ENCODE measurements at places on chromosomes 12 and 14.

DNA sequence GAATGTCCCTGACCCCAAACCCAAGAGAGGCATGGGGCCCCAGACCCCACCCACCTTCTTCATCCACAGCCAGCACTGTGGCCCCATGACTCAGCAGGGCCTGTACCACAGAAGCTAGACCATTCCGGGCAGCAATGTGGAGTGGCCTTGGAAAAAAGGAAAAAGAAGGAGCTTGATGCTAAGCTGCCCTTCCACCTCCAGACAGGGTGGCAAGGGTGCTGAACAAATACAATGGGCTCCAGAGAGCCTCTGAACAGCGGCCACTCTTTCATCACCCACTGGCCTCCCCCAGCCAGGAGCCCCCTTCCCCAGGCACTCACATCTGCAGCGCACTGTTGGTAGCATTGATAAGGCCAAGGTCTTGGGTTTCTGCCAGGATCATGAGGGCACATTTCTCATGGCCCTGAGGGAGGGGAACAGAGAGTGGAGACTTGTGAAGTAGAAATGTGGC, 13.9 kb downstream of the SLC39A5 start:
- no peak for DNase-seq

DNA sequence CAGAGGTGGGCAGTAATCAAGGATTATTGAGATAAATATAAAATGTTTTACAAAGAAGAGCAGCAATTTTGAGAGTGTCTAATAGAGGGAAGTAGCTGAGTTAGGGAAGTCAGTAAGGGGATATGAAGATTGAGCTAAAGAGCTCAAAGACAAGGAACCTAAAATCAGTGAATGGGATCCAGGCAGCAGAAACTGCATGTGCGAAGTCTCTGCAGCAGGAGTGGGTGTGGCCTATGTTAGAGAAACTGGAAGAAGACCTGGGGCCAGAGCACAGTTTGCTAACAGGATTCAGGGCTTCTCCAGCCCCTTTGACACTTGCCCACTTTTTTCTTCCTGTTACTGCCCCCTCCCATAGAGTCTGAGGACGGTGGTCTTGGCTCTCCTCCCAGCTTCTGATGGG, 36.3 kb upstream of the PLXNC1 start:
- no peak for DNase-seq

GRCh38 chr14:22650960-22651521, 6.9 kb upstream of the OR6J1 start:
- DNase-seq, result peak; percentile 46

DNA sequence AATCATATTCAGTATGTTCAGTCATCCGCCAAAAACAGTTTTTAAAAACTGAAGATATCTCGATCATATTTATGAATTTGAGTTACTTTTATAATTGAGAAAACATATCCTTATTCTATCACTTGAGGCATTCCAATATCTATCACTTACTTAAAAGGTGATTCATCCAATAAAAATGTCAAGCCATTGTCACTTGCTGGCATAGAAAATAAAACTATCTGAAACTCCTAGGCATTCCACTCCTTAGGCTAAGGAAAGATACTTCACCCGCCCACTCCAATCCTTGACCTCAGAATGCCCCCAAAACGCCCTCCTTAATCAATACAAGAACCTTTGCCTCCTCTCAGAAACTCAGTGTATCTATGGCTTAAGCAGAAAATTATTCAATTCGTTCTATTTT, 51.3 kb upstream of the AMIGO2 start:
- DNase-seq, result no peak

DNA sequence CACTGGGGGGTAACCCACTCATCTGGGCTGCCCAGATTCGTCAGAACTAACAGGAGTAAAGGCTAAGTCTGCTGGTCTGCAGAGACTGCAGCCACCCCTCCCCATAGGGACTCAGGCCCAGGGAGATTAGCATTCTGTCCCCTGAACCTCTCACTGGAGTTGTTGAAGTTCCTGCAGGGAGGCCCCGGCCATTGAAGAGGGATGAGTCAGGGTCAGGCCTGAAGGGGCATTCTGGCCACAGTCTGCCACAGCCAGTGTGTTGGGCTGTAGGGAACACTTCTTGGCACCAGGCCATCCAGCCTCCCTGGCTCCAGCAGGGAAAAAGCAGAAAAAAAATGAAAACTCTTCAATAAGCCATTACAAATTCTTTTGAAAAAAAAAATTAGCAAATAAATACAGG, 35.3 kb downstream of the KLRK1 start:
- no peak for DNase-seq

- no peak for DNase-seq
Observed at GRCh38 chr14:56333359-56334292, 215.4 kb downstream of the PELI2 start.

DNA sequence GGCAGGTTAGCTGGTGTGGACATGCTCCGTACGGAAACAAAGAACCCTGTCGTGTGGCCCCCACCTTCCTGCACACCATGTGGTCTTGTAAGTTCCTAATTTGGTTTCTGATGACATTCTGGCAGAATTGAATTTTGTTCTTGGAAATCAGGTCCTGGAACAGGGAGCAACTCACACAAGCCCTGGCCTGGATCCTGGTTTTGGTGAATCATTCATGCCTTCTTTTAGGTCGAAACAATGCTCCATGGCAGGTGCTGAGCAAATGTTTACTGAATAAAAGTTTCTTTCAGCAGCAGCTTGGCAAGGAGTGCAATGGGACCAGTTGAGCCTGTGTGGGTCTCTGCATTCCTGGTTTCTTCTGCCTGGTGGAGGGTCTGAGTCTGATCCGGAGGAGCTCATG, 978.4 kb downstream of the BCL11B start:
- no peak for DNase-seq

- DNase-seq, result no peak
Observed at GRCh38 chr12:106132175-106133135, 6.3 kb downstream of the NUAK1 start.

DNA sequence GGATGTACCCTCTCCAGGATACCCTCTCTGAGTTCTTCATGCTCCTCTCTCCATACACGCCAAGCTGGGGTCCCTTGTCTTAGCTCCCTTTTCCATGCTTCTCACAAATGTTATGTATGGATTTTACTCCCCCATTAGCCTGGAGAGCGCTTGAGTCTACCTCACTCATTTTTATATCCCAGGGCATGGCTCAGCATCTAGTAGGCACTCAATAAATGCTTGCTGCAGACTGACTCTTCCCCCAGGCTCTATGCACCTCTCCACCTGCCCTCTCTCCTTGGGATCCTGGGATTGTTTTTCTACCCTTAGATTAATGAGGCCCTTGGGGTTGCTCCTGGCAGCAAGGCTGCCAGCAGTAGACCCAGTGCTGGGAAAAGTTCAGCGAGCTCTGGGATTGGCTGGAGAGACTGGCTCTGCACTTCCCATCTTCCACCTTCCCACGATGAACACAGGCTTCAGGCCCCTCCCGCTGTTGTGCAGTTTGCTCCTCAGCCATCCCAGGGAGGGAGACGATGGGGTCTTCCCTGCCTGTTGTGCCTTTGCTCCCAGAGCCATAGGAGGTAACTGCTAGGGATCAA, 2.2 kb downstream of the NRIP2 start:
- no peak for DNase-seq
